ENCODE measurements at places on chromosomes 2 and 18.

DNA sequence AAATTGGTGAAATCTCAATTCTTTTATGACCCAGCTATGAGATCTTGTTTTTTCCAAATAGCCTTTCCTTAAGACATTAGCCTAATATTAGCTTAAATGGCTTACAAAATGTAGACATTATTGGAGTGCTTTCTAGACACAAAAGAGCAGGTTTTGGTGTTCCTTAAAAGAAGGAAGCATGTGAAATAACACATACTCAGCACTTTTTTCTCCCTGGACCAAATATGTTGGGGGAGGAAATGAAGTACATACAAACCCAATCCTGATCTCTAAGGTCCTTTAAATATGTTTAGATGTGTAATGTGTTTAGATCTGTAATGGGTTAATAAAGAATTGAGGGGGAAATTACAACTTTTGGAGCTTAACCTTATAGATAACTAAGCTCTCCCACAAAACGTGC, 3.4 kb upstream of the ZDBF2 start:
- peaks cover 51% of the 10 kb centered on the region for H3K27me3 ChIP-seq
- H3K4me1 ChIP-seq, result peaks cover 15% of the 10 kb centered on the region
- H3K36me3 ChIP-seq, result no peaks in the 10 kb centered on the region
- DNase-seq, result no peak

GRCh38 chr2:215529271-215529670, 93.4 kb upstream of the FN1 start:
- H3K4me3 ChIP-seq, result no peak overlapping the region
- peaks cover 5% of the 10 kb centered on the region for H3K27me3 ChIP-seq
- no peak for DNase-seq

GRCh38 chr2:30261695-30262211, 30.4 kb downstream of the LBH start:
- H3K27ac ChIP-seq, result peak overlapping the region; percentile 37
- H3K4me3 ChIP-seq, result no peak overlapping the region

GRCh38 chr18:410047-410455, 90.5 kb downstream of the COLEC12 start:
- no peak for DNase-seq
- H3K36me3 ChIP-seq, result no peaks in the 10 kb centered on the region
- no peaks in the 10 kb centered on the region for H3K27me3 ChIP-seq
- no peak overlapping the region for H3K27ac ChIP-seq
- no peaks in the 10 kb centered on the region for H3K4me1 ChIP-seq

- H3K4me1 ChIP-seq, result peaks cover 19% of the 10 kb centered on the region
- H3K4me3 ChIP-seq, result peak overlapping the region; percentile 73
- DNase-seq, result no peak
- no peak overlapping the region for H3K27ac ChIP-seq
- H3K27me3 ChIP-seq, result peaks cover 39% of the 10 kb centered on the region
These were observed 6.1 kb downstream of the ERFE start for GRCh38 chr2:238164906-238165287.

DNA sequence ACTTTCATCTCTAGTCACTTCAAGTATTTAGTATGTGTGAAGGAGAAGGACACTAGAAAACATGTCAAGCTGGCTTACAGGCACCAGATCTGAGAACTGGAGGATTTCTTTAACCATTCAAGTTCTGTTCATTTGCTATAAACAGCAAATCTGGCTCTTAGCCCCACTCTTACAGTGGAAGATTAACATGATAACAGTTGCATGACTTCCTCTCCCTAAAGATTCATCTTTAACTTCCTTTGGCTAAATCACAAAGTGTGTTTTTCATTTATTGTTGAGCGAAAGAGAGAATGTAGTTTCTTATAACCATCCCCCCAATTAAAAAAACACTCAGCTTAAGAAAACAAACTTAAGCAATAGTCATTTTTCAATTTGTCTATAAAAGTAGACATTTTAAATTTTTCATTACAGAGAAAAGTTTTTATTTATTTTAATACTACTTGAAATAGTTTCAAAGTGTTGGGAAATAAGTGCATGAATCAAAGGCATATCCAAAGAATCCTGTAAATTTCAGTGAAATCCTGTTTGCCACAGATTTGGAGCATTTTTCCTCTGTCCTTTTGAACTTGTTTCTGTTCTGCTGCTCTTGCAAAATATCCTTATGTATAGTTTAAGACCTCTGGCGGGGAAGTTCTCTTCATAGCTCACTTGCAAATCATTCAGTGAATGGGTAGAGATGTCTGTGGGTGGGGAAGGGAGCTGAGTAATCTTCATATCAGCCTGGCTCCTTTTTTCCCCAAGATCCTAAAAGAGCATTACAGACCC, 241.0 kb upstream of the RBBP8 start:
- H3K4me1 ChIP-seq, result no peaks in the 10 kb centered on the region
- H3K27ac ChIP-seq, result no peak overlapping the region
- H3K36me3 ChIP-seq, result no peaks in the 10 kb centered on the region
- DNase-seq, result no peak

GRCh38 chr2:175955136-175955535, 46.9 kb downstream of the LNPK start:
- H3K27me3 ChIP-seq, result no peaks in the 10 kb centered on the region
- no peak overlapping the region for H3K27ac ChIP-seq
- peaks cover 43% of the 10 kb centered on the region for H3K36me3 ChIP-seq
- DNase-seq, result no peak
- no peak overlapping the region for H3K4me3 ChIP-seq
- H3K4me1 ChIP-seq, result peaks cover under 1% of the 10 kb centered on the region

- peak overlapping the region; percentile 14 for H3K27ac ChIP-seq
- peaks cover 58% of the 10 kb centered on the region for H3K4me1 ChIP-seq
- H3K4me3 ChIP-seq, result no peak overlapping the region
- H3K36me3 ChIP-seq, result peaks cover 9% of the 10 kb centered on the region
These were observed 36.8 kb upstream of the LCLAT1 start for GRCh38 chr2:30410217-30410616.

DNA sequence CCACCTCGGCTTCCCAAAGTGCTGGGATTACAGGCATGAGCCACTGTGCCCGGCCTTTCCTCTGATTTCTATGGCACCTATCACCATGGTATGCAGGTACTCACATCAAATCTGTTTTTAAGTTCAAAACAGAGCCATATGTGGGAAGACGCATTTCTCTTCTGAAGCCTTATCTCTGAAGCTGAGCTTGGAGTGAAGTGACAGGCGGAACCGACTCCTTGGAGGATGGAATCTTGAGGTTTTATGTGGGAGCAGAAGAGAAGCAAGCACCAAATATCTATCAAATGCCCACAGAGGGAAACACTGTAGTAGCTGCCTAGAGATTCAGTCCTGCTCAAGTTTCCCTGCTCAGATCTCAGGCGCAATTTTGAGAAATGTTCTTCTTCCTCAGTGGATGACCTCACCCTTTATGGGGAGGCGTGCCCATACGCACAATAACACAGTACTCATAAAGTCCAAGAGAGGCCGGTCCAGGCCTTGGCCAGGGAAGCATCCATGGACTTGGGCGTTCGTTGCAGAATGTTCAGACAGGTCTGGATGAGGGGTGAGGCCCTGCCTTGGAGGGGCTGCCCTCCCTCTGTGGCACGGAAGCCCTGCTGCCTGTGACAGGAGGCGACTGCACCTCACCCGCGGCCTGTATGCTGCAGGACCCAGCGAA, 67.9 kb downstream of the HNRNPLL start:
- no peaks in the 10 kb centered on the region for H3K36me3 ChIP-seq
- DNase-seq, result no peak
- H3K27me3 ChIP-seq, result peaks cover 10% of the 10 kb centered on the region
- no peak overlapping the region for H3K4me3 ChIP-seq
- H3K27ac ChIP-seq, result peak overlapping the region; percentile 81

GRCh38 chr2:239380831-239381708, 19.8 kb downstream of the HDAC4 start:
- peak overlapping the region; percentile 81 for H3K4me3 ChIP-seq
- H3K27ac ChIP-seq, result peak overlapping the region; percentile 100
- peaks cover 48% of the 10 kb centered on the region for H3K4me1 ChIP-seq

DNA sequence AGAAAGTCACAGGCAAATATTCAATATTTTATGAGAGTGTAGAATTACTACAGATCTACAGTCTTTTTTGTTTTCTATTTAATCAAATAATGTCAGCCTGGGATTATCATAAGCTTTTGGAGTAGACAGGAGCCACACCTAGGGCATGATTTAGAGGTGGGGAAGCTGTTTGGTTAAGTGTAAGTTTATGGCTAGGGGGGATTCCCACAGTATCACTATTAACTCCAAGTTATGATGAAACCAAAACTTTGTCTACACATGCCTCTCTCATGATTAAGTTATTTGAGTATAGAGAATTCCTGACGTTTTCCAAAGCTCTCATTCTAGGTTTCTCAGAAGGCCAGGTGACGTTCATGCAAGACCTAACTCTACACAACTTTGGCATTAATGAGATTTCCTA, 2.1 kb downstream of the SERPINB10 start:
- peaks cover 12% of the 10 kb centered on the region for H3K4me1 ChIP-seq
- no peaks in the 10 kb centered on the region for H3K36me3 ChIP-seq
- peaks cover 13% of the 10 kb centered on the region for H3K27me3 ChIP-seq
- DNase-seq, result no peak
- no peak overlapping the region for H3K4me3 ChIP-seq

GRCh38 chr18:28588884-28589549, 412.1 kb upstream of the CDH2 start:
- H3K27me3 ChIP-seq, result no peaks in the 10 kb centered on the region
- no peak overlapping the region for H3K27ac ChIP-seq
- no peak for DNase-seq
- no peaks in the 10 kb centered on the region for H3K4me1 ChIP-seq
- H3K4me3 ChIP-seq, result no peak overlapping the region
- no peaks in the 10 kb centered on the region for H3K36me3 ChIP-seq

All from naive B cell (primary cell).